Bladder microvascular endothelial cell (primary cell): ENCODE measurements at places on chromosomes 3 and 15. TPM values are rescaled to one million over a fixed set of nuclear protein-coding genes. Genes with fewer than 3 reads are reported as not detected.

IQCB1 gene
- 6.3 and 18.4 TPM in 2 replicates for total RNA-seq

MED12L gene
- total RNA-seq: under 0.01 and 0.19 TPM in 2 replicates

ICE2 gene
- total RNA-seq: 20.2 and 42.5 TPM in 2 replicates

ALS2CL gene
- total RNA-seq: 9.9 and 18.5 TPM in 2 replicates

LCTL gene
- not detected in 2 replicates for total RNA-seq

FES gene
- total RNA-seq: 57.5 and 97.1 TPM in 2 replicates

FRMD5 gene
- total RNA-seq: 0.49 and 15.6 TPM in 2 replicates

IGDCC3 gene
- not detected in 2 replicates for total RNA-seq

C3orf80 gene
- not detected in 2 replicates for total RNA-seq

IL17RC gene
- total RNA-seq: 11.7 and 16.5 TPM in 2 replicates
